ENCODE measurements at places on chromosomes 3 and 15. TPM values are rescaled to one million over a fixed set of nuclear protein-coding genes. Genes with fewer than 3 reads are reported as not detected.

- no peak for DNase-seq
Observed at GRCh38 chr15:44243141-44243540, 45.4 kb upstream of the GOLM2 start.

- DNase-seq = no peak
Observed at GRCh38 chr15:26146202-26146601, 283.1 kb upstream of the ATP10A start.

DNA sequence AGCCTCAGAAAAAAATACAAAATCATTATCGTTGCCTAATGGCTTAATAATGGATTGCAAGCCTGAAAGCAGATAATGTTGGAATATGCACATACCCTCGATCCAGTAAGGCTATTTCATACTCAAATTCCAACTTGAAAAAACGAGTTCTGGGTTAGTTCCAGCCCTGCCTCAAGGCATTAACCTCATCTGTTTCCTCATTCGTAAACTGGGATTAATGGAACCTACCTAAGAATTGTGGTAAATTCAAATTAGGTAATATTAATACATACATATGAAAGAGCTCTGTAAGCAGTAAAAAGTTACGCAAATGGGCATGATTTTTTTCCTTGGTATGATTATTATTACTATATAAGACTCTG, 107.5 kb downstream of the SRGAP3 start:
- no peak for DNase-seq

GRCh38 chr15:38068626-38069391, 134.4 kb downstream of the TMCO5A start:
- DNase-seq = peak; percentile 38

- DNase-seq = no peak
Observed at GRCh38 chr15:70702584-70702983, 60.8 kb downstream of the UACA start.

DNA sequence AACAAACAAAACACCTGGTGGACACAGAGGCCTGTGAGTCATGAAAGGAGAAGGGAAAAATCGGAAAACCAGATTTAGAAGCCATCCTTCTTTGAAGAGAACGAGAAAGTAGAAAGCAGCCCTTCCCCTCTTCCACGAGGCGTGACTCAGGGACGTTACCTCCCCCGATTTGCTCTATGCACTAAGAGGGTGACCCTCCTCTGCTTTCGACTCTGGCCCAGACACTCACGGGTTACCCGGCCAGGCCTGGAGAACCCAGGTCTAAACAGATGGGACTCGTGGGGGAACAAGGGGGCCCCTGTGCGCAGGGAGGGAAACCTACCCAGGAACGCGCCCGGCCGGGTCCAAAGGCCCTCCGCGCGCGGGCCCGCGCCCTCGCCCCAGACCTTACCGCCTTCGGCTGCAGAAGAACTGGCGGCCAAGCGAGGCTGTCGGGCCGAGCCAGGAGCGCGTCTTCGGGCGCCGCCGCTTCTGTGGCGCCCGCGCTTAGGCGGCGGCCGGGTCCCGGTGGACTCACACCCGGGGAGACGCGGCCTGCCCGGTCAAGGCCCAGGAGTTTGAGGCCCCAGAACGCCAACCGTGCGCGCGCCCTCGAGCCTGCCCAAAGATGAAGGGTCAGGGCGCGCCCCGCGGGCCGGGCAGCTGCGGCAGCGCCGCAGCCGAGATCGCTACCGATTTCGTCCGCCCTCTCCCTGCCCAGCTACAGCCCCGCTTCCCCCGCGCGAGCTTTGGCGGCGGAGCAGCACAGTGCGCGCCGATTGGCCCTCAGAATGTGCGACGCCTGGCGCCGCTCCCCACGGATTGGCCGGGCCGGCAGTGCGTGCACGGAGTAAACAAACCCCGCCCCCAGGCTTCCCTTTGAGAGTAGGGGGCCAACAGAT, at the start of gene TFDP2:
TFDP2 (minus strand) TSS at position 753 of the 881 bp plus-strand sequence. CDS start 47,795 bp downstream, outside the sequence.
- DNase-seq = peak; percentile 87

- DNase-seq = peak; percentile 59
Observed at GRCh38 chr3:120438665-120439370, 12.0 kb downstream of the FSTL1 start.

DNA sequence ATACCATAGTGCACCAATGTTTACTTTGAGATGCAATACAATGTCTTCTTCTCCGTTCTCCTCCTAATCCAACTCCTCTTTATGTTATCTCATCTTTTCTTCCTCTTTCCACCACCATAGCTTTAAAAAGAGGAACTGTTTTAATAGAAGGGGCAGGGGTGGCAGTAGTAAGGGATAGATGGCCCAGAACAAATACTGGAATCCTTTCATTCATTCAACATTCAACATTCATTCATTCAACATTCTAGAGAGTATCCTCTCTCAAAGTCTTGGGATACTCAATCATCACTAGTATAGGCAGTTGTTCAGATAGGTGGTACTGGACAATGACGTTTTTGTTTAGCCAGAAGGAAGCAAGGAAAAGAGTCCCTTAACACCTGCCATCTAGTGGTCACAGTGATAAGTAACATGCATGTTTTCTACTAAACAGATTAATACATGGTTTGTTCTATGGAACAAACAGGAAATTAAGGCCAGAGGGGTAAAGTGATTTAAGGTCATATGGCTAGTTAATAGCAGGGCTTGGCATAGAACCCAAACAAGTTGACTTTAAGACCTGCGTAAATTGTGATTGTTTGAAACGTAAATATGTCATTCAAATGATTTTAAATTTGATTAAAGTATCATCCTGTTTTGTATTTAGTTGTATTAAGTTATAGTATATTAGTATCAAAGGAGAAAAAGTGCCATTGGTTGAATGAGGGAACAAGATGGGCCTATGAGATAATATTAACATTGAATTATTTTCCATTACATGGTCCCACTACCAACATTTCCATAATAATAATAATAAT, 26.9 kb upstream of the EHHADH start:
- peak; percentile 19 for DNase-seq

DNA sequence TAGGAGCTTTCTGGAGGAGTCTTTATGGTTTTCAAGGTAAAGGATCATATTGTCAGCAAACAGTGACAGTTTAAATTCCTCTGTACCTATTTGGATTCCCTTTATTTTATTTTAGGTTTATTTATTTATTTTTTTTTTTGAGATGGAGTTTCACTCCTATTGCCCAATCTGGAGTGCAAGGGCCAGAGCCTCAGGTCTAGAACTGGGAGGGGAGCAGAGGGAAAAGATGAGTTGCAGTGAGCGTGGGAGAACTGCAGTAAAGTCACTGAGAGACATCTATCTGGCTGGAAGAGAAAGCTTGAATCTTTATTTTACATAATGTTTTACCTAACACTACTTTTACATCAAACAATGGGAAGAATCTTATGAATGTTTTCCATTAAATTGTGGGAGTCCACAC, 49.5 kb upstream of the GK5 start:
- DNase-seq = no peak

DNA sequence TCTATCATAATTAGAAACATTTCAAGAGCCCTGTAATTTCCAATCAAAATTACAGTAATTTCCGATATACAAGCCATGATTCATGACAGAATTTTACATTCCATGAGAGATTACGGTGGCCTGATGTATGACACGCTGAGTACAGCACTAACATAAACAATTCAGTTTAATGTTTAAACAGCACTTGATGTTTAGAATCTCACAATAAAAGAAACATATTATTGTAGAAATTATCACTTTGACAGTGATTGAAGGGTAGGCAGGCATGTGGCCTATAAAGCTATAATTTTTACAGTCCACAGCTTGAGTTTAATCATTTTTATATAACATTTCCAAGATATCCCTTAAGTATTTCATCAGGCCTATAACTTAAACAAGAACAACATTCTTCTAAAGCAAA, 48.5 kb downstream of the SATB1 start:
- DNase-seq = no peak

DNA sequence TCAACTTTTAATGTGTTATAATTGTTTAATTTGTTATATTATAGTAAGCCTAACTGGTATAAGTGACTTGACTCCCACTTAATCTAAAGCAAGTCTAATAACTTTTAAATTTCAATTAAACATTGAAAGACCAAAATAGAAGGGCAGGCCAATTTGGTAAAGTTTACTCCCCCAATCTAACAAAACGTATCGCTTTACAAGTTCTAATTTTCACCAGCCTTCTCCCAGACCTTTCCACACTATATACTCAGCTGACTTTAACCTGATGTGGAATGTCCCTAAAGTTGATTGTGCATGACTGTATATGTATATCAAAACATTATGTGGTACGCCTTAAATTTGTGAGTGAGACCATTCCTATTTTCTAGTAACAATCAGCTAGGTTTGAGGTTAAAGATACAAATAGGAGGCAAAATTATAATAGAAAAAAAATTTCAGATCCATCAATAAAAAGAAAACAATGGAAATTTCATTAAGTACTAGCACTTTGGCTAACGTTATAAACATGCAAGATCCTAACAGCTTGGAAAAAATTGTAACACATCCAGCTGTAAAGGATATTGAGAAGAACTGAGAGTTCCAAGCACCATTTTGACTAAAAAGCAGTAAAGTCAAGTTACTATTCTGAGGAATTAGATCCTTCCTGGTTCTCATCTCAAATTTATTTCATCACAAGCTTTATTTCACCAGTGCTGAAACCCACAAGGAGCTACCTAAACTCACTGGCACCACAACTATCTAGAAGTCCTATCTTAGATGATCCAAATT, 199.5 kb downstream of the ERC2 start:
- no peak for DNase-seq

- no peak for DNase-seq
Observed at GRCh38 chr15:72365844-72366243, 10.0 kb downstream of the HEXA start.

DNA sequence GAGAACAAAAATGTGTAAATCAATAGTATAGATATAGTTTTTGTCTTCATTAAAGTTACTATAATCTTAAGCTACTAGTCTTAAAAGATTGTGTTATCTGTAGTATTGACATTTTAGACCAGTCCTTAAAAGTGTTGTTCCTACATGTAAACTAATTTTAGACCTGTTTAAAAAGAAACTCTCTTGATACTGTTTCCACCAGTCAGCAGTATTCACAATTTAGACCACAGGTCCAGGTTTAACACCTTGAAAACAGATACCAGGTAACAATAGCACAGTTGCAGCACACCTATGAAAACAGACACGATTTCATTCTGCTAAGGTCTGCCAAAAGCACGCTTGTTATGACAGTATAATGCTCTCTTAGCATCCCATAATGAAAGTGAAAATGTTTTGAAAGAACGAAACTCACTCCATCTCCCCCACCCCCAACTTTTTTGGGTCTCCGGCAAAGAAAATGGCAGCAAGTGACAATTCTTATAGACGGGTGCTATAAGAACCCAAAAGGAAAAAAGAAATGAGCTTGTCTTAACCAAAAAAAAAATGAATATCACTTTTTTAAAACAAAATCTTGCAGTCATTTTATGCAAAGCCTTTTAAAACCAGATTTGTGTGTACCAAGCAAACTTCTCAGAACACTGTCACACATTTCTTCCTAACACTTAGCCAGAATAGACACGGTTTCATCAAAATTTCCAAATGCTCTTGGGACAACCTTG, 1.6 kb downstream of the EIF4E3 start:
- DNase-seq = no peak

DNA sequence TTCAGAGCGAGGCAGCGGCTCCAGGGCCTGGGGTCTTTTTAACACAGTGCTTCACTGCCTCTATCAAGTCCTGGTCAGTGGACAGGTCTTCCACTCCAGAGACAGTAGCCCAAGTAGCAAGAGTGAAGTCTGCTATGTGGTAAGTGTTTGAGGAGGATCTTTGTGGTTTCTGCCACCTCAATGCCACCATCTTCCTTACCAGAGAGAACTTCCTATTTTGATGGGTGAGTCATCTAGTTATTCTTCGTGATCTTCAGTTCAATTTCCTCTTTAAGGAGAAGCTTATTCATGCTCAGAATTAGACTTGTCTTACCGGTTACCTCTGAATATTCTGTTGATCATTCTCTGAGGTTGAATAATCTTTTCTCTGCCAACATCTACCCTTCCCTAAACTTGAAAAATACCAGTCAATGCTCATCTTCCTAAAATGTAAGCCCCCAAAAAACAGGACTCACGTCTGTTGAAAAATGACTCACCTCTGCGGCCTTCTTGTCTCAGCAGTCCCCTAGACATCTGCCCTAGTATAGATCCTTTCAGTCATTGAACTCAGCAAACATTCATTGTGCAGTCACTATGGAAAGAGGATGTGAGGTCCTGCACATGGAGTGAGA, 32.2 kb upstream of the BCL6 start:
- DNase-seq = no peak

DNA sequence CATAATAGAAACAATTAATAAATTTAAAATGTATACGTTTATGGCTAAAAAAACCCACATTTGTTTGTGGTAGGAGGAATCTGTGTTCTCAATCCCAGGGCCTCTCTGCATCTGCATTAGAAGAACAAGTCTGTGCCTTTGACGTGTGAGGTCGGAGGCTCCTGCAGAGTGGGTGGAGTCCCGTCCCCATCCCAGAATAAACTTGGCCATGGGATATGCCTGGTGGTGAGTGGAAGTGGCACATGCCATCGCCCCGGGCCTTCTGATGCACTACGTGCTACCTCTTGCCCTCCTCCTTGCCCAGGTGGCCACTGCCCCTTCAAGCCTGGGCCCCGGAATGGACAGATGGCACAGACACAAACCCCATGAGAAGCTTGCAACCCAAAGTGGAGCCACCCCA, 131.1 kb upstream of the NSMCE3 start:
- DNase-seq = no peak

GRCh38 chr15:62457100-62457499, 292.0 kb upstream of the C2CD4B start:
- DNase-seq = no peak

- DNase-seq = no peak
Observed at GRCh38 chr3:119395923-119396358, 67.5 kb downstream of the TMEM39A start.

GRCh38 chr15:25860885-25861866, 2.0 kb downstream of the ATP10A start:
- no peak for DNase-seq

DNA sequence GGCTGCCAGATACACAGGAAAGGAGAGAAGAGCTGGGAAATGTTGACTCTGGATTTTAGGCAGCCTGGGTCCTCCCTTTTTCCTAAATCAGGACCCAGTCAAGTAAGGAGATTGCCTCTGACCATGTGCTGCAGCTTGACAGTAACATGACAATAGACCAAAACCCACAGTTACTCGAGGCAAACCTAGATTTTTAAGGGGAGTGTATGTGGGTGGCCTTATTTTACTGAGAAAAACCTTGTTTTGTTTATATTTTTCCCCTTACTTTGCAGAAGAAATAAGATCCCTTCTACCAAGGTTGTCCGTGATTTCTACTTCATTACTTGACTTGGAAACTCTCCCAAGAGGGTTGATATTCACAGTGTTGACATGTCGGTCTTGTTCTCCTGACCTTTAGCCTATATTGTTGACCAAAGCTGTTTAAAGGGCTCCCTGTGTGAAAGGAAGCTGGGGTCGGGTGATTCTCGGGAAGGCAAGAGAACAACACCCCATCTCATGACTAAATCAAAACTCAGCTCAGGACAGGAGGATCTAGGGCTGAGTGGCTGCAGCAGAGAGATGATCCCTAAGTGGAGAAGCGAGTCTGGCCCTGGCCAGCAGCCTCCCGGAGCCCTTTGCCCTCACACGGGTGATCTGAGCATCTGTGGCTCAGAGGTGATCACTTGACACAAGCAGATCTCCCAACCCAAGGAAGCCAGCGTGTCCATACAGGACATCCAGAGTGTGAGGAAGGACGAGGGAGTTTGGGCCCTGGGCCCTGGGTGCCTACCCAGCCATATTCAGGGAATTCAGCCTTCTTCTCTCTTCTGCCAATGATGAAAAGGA, 31.0 kb upstream of the SLCO2A1 start:
- no peak for DNase-seq

Gene C2CD4B
- polyA plus RNA-seq = 2.4 TPM

Gene STAB1
- 43.5 TPM for polyA plus RNA-seq

All from large intestine (tissue), 12 donors.